ENCODE measurements at places on chromosomes 16 and 17. TPM values are rescaled to one million over a fixed set of nuclear protein-coding genes. Genes with fewer than 3 reads are reported as not detected.
A peak's percentile ranks its signal among the peaks of the same experiment; 100 is the strongest.

DNA sequence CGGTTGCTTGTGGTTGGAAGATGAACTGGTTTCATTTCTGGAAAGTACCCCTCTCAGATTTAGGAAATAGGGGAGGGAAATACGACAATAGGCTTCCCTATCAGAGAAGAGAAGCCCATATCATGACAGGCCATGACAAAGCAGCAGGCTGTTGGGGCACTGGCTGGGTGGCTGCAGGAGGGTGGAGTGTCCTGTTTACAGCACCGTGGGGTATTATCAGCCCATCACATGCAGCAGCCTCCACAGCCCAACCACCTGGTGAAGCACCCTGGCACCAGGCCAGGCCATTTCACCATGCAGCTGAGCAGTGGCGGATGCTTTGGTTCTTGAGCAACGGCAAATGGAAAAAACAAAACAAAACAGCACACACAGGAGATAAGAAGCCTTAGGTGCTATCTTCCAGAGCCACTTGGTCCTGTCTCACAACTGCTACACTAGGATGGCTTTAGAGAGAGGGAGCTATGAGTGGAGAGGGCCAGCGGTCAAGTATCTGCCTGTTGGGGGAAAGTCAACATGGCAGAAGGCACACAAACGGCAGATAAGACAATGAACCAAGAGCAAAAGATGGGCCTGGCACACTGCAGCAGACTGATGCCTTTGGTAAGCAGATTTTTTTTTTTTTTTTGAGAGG lies 24.2 kb downstream of the FAM117A start:
- peak overlapping the region; percentile 94 for H3K27ac ChIP-seq
- peak; percentile 93 for DNase-seq
- no peak overlapping the region for H3K4me3 ChIP-seq
- no peaks in the 10 kb centered on the region for H3K36me3 ChIP-seq
- no peaks in the 10 kb centered on the region for H3K4me1 ChIP-seq

- no peak overlapping the region for H3K4me3 ChIP-seq
- H3K36me3 ChIP-seq: no peaks in the 10 kb centered on the region
- peak; percentile 92 for DNase-seq
- H3K27ac ChIP-seq: peak overlapping the region; percentile 74
These were observed 31.1 kb upstream of the CPNE2 start for GRCh38 chr16:57061084-57061905.

- peaks cover 95% of the 10 kb centered on the region for H3K4me1 ChIP-seq
- peak overlapping the region; percentile 98 for H3K27ac ChIP-seq
- H3K36me3 ChIP-seq: no peaks in the 10 kb centered on the region
These were observed 4.9 kb downstream of the CACNA1H start for GRCh38 chr16:1157639-1158455.

DNA sequence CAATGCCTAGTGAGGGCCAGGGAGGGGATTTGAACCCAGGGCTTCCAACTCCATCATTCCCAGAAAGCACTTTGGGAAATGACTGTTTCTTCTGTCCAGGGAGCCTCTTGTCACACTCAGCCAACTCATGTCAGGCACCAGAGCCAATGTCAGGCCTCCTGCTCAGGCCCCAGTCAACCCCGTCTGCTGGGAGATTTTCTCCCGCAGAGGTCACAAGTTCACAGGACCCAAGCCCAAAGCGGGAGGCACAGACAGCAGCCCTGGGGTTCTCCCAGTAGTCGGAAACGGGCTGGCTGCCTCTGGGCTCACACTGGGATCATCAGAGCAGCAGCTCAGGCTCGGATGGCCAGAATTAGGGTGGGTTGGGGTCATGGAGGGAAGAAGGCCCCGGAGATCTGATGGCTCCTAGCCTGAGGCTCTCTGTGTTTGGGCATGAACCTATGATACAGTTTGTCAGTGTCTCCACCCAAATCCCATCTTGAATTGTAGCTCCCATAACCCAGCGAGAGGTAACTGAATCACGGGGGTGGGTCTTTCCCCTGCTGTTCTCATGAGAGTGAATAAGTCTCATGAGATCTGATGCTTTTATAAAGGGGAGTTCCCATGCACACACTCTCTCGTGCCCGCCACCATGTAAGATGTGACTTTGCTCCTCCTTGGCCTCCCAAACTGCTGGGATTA lies 255.5 kb downstream of the PARN start:
- no peaks in the 10 kb centered on the region for H3K4me1 ChIP-seq
- DNase-seq: no peak
- no peaks in the 10 kb centered on the region for H3K27me3 ChIP-seq
- no peak overlapping the region for H3K4me3 ChIP-seq
- H3K27ac ChIP-seq: no peak overlapping the region

GRCh38 chr16:12504312-12504711 lies 299.4 kb downstream of the CPPED1 start:
- H3K27ac ChIP-seq: no peak overlapping the region
- H3K4me3 ChIP-seq: no peak overlapping the region
- no peaks in the 10 kb centered on the region for H3K36me3 ChIP-seq
- no peaks in the 10 kb centered on the region for H3K4me1 ChIP-seq
- no peak for DNase-seq

- peaks cover 47% of the 10 kb centered on the region for H3K4me1 ChIP-seq
- H3K27ac ChIP-seq: peak overlapping the region; percentile 65
- H3K4me3 ChIP-seq: no peak overlapping the region
- no peaks in the 10 kb centered on the region for H3K36me3 ChIP-seq
- no peaks in the 10 kb centered on the region for H3K27me3 ChIP-seq
- peak; percentile 86 for DNase-seq
These were observed 197.7 kb upstream of the CIBAR2 start for GRCh38 chr16:85309656-85310587.

The CACNG5 gene
- total RNA-seq: not detected

DNA sequence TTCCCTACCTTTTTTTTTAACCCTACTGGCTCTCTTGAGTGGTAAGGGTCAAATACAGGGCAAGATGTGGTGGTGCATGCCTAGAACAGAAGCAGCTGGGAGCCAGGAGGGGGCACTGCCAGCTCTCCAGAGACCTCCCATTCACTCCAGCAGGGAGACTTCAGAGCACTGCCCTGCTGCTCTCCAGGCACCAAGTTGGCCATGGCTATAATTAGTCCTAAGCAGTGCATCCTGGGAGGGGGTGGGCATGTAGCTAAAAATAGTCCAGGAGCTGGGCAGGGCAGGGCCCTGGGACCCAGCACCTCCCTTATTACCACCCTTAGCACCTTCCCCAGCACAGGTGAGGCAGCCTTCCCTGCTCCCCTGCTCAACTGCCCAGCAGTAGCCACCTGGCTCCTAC lies 3.5 kb downstream of the CORO6 start:
- H3K4me1 ChIP-seq: no peaks in the 10 kb centered on the region
- DNase-seq: peak; percentile 61
- peak overlapping the region; percentile 65 for H3K27ac ChIP-seq
- H3K36me3 ChIP-seq: no peaks in the 10 kb centered on the region
- no peaks in the 10 kb centered on the region for H3K27me3 ChIP-seq

The HOXB9 gene
- total RNA-seq: not detected

DNA sequence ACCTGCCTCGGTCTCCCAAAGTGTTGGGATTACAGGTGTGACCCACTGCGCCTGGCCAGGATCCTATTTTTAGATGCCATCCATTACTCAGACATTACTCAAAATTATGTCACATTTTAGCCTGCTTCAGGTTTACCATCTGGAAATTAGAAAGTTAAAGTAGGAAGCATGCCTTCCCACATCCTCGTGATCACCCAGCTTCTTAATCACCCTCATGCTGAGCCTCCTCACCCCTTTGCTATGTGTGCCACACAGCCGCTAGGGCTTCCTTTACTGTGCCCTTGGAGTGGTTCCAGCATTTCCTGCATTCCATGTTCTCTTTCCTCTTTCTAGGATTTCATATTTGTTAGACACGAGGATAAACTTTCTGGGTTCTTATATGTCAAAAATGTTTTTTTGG lies 9.3 kb downstream of the ADORA2B start:
- H3K4me3 ChIP-seq: no peak overlapping the region
- no peaks in the 10 kb centered on the region for H3K27me3 ChIP-seq
- peaks cover 19% of the 10 kb centered on the region for H3K4me1 ChIP-seq
- H3K36me3 ChIP-seq: no peaks in the 10 kb centered on the region
- DNase-seq: peak; percentile 50
- no peak overlapping the region for H3K27ac ChIP-seq

DNA sequence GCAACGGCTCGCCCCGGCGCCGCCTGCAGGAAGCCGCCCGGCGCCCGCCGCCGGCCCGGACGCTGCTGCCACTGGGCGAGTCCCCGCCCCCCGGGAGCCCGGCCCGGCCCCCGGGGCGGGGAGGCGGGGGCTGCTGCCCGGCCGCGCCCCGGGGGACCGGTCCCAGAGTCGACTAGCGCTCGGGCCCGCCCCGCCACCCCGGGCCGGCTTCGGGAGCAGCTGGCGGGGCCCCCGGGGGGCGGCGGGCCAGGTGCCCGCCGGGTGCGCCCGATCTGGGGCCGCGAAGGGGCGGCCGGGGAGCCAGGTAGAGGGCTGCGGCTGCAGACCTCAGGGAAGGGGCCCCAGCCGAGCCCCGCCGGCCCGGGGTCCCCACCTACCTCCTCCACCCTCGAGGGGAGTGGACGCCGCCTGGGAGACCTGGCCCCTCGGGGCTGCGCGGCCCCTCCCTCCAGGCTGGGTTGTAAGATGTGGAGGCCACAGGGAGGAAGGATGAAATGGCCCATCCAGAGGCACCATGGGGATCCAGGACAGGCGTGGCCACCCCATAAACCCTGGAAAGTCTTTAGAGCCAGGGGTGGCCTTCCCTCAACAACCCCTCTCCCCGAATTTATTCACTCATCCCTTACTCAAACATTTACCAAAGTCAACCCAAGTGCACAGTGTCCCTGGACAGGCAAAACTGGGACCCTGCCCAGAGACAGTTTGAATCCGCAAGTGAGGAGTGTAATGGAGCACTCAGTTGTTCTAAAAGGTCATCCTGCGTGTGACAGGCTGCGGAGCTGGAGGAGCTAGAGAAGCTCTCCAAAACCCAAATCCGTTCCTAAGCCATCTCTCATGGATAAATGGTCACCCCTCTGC lies at the start of gene CDYL2:
TSS of gene CDYL2 (minus strand) at position 73 of the 858 bp plus-strand sequence. CDS start 425 bp downstream, outside the sequence.
- H3K4me3 ChIP-seq: peak within 1 kb of the TSS; percentile 51
- no peaks in the 10 kb centered on the region for H3K27me3 ChIP-seq
- no peak within 1 kb of the TSS for H3K27ac ChIP-seq
- H3K4me1 ChIP-seq: peaks cover 5% of the 10 kb centered on the region
- no peaks in the 10 kb centered on the region for H3K36me3 ChIP-seq

- no peak overlapping the region for H3K4me3 ChIP-seq
- H3K4me1 ChIP-seq: no peaks in the 10 kb centered on the region
- H3K27me3 ChIP-seq: no peaks in the 10 kb centered on the region
- no peaks in the 10 kb centered on the region for H3K36me3 ChIP-seq
- H3K27ac ChIP-seq: no peak overlapping the region
- no peak for DNase-seq
These were observed 48.4 kb upstream of the SKAP1 start for GRCh38 chr17:48478224-48479013.

DNA sequence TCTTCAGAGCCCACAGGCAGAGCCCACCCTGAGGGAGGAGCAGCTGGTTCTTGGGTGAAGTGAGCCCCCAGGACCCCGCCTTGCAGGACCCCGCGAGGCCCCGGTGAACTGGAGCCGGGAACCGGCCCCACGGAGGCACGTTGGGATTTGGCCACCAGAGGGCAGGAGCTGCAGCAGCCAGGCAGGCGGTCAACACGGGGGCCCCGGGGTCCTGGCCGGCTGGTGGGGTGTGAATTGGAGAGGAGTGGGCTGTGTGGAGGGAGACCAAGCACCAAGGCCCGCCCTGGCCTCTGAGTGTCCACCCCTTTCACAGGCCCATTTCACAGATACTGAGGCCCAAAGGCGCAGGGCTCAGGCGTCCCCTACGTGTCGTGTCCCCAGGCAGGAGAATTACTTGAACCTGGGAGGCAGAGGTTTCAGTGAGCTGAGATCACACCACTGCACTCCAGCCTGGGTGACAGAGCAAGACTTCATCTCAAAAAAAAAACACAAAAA lies 2.2 kb downstream of the DPEP1 start:
- no peak for DNase-seq
- no peak overlapping the region for H3K4me3 ChIP-seq
- H3K27me3 ChIP-seq: peaks cover 68% of the 10 kb centered on the region
- H3K27ac ChIP-seq: no peak overlapping the region
- H3K36me3 ChIP-seq: no peaks in the 10 kb centered on the region

The CES4A gene
- 3.6 TPM for total RNA-seq

The ARHGDIG gene
- 3.5 TPM for total RNA-seq

The ERN2 gene
- not detected for total RNA-seq

- H3K27ac ChIP-seq: no peak overlapping the region
- peak; percentile 83 for DNase-seq
- H3K4me1 ChIP-seq: peaks cover 22% of the 10 kb centered on the region
- no peak overlapping the region for H3K4me3 ChIP-seq
- no peaks in the 10 kb centered on the region for H3K27me3 ChIP-seq
These were observed 11.2 kb downstream of the PAM16 start for GRCh38 chr16:4339909-4340308.

DNA sequence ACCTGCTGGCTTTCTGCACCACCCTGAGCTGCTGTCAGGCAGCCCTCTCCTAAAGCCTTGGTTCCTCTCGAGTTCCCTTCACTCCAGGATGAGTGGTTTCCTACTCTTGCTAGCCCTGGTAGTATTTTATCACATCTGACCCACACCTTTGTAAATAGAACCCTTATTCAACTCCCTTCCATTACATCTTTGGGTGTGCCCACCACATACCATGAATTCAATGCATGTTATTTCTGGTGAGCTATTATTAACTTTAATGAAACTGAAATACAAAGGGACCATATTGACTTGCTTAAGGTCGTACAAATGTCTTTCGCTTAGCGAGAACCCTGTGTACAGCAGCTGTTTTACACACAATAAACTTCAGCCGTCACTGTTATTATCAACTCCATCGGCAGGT lies 521.3 kb downstream of the GRIN2A start:
- H3K4me3 ChIP-seq: no peak overlapping the region
- H3K4me1 ChIP-seq: no peaks in the 10 kb centered on the region
- no peak overlapping the region for H3K27ac ChIP-seq
- peaks cover 3% of the 10 kb centered on the region for H3K27me3 ChIP-seq
- H3K36me3 ChIP-seq: no peaks in the 10 kb centered on the region
- DNase-seq: no peak

The CCDC144A gene
- 3.8 TPM for total RNA-seq

GRCh38 chr16:77169650-77170236 lies 21.2 kb upstream of the MON1B start:
- no peaks in the 10 kb centered on the region for H3K36me3 ChIP-seq
- H3K4me3 ChIP-seq: no peak overlapping the region
- no peak overlapping the region for H3K27ac ChIP-seq
- H3K27me3 ChIP-seq: no peaks in the 10 kb centered on the region
- no peak for DNase-seq
- H3K4me1 ChIP-seq: no peaks in the 10 kb centered on the region

Measured in sigmoid colon (tissue), 7 donors.